GM23248 (cell line): ENCODE measurements at places on chromosomes 12 and 14. TPM values are rescaled to one million over a fixed set of nuclear protein-coding genes. Genes with fewer than 3 reads are reported as not detected.

- DNase-seq, result no peak
Observed at GRCh38 chr14:58788655-58789503, 151.1 kb downstream of the DACT1 start.

DNA sequence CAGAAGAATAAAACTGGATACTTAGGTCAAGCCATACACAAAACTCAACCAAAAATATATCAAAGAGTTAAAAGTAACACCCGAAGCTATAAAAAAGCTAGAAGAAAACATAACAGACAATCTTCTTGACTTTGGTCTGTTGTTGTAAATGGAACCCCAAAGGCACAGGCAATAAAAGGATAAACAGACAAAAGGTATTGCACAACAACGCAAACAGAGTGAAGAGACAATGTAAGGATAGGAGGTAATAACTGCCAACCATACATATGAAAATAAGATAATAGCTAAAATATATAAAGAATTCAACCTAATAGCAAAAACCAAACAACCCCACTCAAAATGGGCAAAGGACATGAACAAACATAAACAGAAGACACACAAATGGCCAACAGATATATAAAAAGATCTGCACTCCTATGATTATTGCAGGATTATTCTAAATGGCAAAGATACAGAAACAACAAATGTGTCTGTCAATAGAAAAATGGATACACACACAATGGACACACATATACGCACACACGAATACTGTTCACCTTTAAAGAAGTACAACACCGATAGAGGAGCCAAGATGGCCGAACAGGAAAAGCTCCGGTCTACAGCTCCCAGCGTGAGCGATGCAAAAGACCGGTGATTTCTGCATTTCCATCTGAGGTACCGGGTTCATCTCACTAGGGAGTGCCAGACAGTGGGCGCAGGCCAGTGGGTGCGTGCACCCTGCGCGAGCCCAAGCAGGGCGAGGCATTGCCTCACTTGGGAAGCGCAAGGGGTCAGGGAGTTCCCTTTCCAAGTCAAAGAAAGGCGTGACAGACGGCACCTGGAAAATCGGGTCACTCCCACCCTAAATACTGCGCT is 1137.1 kb downstream of the FSCB start:
- no peak for DNase-seq

- peak; percentile 89 for DNase-seq
Observed at GRCh38 chr14:89618811-89619551, 201.9 kb upstream of the FOXN3 start.

GRCh38 chr14:75143761-75144527 is 17.1 kb upstream of the NEK9 start:
- DNase-seq, result no peak

- peak; percentile 49 for DNase-seq
Observed at GRCh38 chr14:56379956-56380355, 199.6 kb upstream of the TMEM260 start.

Gene TSPAN11
- total RNA-seq, result 0.76 and 1.9 TPM in 2 replicates

Gene AVPR1A
- total RNA-seq, result not detected in 2 replicates

DNA sequence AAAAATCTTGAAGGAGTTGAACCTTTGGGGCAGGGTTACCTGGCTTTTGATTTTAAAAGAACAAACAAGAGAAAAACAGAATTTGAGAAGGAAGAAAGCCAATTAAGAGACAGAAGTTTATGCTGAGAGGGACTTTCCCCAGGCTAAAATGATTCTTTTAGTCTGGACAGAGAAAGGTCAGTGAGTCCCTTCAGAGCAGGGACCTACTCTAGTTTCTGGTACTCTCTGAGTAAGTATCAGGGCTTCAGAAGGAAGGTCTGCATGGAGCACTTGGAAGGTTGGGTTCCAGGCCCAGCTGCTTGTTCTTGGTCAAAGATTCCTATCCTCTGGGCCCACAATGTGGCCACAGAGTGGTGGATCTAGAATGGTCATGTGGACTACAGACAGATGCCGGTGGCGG is 59.6 kb downstream of the KLRG1 start:
- DNase-seq, result no peak

GRCh38 chr12:32390572-32391219 is 8.7 kb upstream of the FGD4 start:
- DNase-seq, result peak; percentile 33
